ENCODE measurements at places on chromosomes 1 and 21. TPM values are rescaled to one million over a fixed set of nuclear protein-coding genes. Genes with fewer than 3 reads are reported as not detected.

KPRP gene
- total RNA-seq = not detected

TSPEAR gene
- total RNA-seq = not detected

- DNase-seq = no peak
Measured at GRCh38 chr1:28887419-28887834, 26.9 kb upstream of the EPB41 start.

DNA sequence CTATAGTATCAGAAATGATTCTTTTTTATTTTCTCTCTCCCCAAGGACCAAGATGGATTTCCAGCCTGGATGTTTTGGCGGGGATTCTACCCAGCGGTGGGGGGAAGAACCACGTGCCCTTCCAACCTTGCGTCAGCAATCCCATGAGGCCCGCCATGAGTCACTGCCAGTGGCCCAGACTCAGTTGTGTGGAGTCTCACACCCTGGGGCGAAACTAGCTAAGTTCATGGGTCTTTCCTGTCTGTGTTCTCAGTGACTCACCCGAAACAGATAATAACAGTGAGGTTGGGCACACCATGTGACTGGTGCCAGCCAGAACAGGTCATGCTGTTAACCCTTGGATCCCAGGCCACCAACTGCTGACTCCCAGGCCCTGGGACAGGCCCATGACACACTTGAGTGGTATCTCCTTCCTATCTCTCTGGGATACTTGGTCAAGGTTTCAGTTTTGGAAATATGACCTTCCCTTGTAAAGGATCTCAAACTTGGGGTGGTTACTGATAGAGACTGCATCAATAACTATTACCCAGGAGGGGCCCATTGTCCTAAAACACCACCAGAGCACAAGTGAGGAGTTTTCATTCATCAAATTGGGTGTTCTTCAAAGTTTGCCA, 98.0 kb upstream of the DUSP10 start:
- DNase-seq = peak; percentile 62

DNA sequence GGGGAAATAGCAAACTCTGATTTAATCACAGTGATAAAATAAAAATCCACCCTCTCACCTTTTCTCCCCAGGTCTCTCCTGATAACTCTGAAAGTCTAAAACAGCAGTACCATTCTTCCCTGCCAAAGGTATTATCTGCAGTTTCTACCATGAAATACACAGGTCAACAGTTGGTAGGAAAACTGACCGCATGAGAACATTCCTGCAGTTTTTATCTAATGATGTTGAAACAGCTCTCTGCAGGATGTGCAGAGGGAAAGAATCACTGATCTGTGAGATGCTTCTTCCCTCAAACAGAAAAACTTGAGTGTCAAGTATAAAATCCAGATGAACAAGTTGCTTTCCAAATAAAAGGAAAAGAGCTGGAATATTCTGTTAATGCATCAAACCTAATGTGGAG, 39.1 kb downstream of the KCNJ6 start:
- no peak for DNase-seq

- DNase-seq = no peak
Measured at GRCh38 chr1:62175568-62176179, 19.0 kb upstream of the L1TD1 start.

- peak; percentile 80 for DNase-seq
Measured at GRCh38 chr1:28591708-28592320, at the start of gene RAB42. Gene RAB42 (plus strand): TSS chr1:28592265. CDS start chr1:28592512, 247 bp downstream.

SMPDL3B gene
- 0.49 TPM for total RNA-seq

DNA sequence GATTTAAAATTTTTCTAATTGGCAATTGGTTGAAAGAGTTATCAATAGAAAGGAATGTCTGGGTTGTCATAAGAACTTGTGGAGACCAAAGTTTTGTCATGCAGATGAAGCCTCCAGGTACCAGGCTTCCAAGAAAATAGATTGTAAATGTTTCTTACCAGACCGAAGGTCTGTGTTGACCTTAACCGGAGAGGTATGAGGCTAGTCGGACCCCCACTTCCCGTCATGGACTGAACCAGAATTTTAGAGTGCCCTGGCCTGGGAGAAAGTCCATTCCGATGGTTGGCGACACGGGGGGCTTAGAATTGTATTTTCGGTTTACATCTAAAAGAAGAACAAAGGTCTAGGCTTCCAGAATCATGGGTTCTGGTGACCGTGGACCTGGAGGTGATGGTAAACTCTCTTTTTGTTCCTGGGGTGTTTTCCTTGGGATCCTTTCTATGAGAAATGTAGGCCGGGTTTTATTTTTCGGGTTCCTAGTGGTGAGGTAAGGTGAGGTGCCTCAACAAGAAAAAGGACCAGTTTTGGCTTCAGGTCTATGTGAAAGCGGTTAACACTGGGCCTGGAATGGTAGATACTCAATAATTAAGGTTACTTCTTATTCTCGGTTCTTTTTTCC, 405 bp upstream of the UHMK1 start:
- no peak for DNase-seq

S100A9 gene
- 276 TPM for total RNA-seq

DNA sequence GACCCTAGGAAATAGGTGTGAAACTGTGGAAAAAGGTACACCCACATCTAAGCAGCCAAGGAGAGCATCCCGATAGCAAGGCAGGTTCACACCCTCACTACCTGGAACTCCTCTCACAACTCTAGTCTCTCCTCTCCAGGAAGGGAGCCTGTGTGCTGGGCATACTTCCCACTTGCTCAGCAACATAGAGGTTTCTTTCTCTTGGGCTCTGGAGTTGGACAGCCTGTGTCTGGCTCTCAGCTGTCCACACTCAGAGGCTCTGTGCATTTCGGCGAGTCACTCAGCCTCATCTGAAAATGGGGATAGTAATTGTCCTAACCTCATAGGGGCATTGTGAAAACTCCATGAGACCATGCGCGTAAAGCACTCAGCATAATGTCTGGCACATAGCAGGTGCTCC, 29.6 kb upstream of the VWA5B1 start:
- no peak for DNase-seq

NCAM2 gene
- total RNA-seq = 4.4 TPM

DNA sequence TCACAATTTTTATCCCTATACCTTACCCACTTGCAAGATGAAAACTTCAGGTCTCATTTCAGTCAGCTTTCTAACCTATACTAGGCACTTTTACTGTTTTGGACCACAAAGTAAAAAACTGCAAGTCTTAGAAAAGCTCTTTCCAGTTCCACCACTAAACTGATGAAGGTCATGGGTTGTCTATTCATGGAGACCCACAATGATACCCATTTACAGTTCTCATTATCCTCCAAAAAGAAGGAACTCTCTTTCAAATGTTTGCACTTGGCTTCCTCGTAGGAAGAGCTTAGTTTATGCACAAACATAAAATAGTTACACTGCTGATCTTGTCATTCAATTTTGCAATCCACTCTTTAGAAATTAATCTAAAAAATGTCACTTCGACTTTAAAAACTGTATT, 9.3 kb downstream of the ZNF281 start:
- DNase-seq = no peak

GRCh38 chr1:151839457-151840403, at the start of gene C2CD4D:
Gene C2CD4D (minus strand): TSS chr1:151839820. CDS start chr1:151838989, 831 bp downstream.
- DNase-seq = peak; percentile 50

DNA sequence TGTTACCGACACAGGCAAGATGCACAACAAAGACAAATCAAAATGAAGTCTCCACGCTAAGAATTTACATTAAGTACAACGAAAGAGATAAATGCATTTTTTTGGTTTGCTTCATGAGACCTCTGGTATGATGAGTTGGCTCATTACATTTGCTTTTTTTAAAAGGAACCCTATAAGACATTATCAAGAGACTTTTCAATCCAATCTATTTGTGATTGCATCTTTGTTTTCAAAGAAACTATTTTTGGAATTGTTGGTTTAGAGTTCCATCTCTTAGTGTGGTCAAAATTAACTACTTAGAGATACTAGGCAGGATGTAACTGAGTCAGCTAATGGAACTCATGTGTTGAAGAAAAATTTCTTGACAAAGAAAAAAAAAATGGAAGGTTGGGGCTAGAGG, 200.1 kb downstream of the ZC3H11B start:
- DNase-seq = no peak

DNA sequence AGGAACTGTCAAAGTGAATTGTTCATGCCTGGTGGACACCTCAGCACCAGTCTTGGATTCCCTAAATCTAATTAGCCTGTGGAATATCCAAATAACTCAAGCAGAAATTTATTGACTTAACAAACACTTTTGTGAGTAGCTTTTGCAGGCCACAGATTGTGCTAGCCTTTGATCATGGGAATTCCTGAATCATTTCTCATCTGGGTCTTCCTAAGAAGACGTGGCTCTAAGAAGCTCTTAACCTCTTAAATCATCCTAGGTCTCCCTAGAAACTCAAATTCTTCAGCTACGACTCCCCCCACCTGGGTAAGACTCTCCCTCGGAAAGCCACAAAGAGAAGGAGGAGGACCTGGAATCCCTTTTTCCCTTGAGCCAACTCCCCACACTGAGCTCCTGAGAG, 53.8 kb upstream of the PSEN2 start:
- DNase-seq = no peak

- DNase-seq = no peak
Measured at GRCh38 chr1:194830387-194830786, 1644.0 kb upstream of the B3GALT2 start.

DNA sequence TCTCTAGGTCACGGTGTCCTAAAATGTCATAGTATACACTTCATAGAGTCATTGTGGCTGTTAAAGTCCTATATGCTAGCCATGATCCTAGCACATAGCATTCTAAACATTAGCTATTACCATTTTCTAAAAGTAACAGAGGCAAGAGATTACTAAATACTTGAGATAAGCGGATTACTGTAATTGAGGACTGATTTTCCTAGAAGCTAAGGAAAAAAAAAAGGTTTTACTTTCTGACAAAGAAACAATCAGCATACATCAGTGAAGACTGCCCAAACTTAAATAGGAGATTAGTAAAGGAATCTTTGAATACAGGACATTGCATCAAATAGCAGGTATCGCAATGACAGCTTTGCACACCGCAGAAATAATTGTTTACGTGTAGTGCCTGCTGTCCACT, 91.3 kb upstream of the HNRNPU start:
- DNase-seq = no peak

DNA sequence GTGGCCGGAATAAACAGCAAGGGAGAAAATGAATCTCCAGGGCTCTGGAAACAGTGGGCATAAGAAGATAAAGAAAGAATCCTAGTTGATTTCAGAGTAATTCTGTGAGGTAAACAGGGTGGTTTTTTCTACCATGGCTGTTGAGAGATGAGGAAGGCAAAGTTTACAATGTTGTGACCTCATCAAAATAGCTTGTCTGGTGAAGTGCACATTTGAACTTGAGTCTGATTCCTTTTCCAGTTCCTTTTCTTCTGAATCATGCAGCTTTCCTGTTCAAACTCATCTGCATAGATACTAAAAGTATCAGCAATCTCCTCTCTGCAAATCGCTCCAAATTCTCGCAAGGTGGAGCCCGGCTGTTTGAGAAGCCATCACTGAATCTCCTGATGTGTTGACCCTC, 161.7 kb downstream of the PLPP3 start:
- DNase-seq = no peak

DNA sequence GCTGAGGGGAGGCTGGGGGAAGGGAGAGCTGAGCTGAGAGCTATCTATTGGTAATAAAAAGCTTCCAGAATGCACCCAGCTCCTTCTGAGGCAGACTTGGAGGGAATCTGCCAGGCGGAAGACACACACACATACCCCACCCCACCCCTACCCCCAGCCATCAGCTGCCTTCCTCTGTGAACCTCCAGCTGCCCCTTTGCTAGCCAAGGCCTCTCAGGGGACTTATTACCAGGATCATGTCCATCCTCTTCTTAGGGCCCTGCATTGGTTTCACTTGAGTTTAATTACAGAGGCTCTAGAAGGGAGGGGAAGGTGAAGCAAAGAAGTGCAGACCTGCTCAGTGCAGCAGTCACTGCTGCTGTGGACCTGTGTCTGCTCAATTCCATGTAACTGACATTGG, 156.4 kb downstream of the OMA1 start:
- no peak for DNase-seq

GRCh38 chr1:6271554-6271953, 10.7 kb upstream of the GPR153 start:
- DNase-seq = no peak

FALEC gene
- 0.99 TPM for total RNA-seq

- DNase-seq = no peak
Measured at GRCh38 chr1:18997508-18997907, 41.0 kb upstream of the IFFO2 start.

GRCh38 chr1:38741341-38741740, 118.2 kb downstream of the RRAGC start:
- no peak for DNase-seq

- no peak for DNase-seq
Measured at GRCh38 chr1:63611231-63611630, 18.0 kb downstream of the PGM1 start.

- DNase-seq = peak; percentile 71
Measured at GRCh38 chr1:230317823-230318819, 108.0 kb downstream of the PGBD5 start.

DNA sequence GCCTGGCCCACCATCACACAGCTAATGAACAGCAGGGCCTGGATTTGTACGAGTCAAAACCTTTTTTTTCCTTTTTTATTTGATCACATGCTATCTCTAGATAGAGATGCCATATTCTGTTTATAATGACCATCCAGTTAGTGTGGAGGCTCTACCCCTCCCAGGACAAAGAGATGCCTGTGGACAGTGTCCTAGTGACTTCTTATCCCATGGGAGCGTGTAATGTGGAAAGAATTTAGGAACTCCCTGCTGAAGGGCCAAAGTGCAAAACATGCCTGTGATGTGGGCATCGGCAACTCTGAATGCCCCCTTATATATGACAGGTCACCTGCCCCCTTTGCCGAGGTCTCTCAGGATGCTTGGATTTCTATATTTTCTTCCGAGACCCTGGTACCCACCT, 292.2 kb downstream of the RRAGC start:
- no peak for DNase-seq

DNA sequence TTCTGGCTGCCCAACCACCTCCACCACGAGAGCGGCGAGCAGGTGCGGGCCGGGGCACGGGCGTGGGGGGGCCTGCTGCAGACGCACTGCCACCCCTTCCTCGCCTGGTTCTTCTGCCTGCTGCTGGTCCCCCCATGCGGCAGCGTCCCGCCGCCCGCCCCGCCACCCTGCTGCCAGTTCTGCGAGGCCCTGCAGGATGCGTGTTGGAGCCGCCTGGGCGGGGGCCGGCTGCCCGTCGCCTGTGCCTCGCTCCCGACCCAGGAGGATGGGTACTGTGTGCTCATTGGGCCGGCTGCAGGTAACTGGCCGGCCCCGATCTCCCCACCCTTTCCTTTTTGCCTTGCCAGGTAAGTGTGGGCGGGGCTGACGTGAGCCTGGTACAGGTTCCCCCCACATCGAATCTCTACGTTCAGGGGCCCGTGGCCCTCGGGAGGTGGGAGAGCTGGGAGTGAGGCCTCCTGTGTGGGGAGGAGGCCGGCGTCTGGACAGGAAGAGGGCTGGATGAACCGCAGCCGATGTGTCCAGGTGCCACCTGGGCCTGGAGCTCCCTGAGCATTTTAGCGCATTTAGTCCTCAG, 51.7 kb downstream of the COL18A1 start:
- DNase-seq = peak; percentile 60

- no peak for DNase-seq
Measured at GRCh38 chr1:99680270-99680669, 34.4 kb downstream of the PALMD start.

DNA sequence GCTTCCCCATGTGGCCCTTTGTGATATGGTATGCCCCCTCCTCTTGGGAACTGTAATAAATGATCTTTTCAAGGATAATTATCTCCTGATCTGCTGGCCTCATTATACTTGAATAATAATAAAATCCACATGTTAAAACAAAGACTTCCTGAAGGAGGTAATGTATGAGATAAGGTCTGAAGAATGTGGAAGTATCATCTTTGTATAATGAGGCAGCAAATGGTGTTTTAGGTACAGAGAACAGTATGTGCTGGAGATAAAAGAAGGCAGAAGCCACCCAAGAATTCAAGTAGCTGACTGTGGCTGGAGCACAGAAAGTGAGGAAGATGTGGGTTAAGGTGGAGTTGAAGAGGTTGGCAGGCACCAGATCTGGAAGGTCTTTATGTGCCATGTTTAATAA, 12.8 kb upstream of the COG2 start:
- DNase-seq = no peak
